ENCODE measurements at places on chromosomes 11 and 22.

- no peak for DNase-seq
These were observed 73.6 kb downstream of the PAK1 start for GRCh38 chr11:77400271-77400670.

DNA sequence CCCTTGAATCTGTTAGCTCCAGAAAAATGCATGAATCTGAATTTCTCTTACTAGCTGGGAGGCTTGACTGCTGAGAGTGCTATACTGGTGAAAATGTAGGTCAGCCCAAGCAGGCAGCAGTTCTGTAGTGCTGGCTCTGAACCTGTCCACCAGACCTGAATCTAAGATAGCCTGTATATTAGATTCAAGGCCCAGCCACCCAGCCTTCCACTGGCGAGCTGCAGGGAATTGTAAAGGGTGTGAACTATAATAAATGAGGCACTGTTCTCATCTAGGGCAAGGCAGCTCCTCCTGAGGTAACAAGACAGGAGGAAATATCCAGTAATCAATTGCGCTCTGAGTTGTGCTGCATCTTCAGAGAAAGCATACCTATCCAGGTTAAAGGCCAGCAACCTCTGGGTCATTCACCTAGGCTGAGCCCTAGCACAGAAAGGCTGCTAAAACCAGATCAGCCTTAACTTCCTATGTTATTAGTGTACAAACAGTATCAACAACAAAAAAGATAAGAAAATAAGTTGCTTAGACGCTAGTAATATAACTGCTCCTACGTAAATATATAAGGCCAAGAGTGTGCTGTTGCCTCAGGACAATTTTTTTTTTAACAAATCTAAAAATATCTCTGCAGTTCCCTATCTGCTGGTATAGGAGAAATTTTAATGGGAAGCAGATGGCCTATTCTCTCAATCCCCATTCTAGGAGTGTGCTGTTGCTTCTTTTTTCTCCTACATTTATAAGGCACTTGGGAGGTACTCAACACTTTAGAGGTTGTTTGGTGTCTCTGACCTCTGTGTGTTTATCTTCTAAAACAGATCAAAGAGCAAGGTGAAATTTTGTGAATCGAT lies 63.0 kb downstream of the RELT start:
- no peak for DNase-seq

DNA sequence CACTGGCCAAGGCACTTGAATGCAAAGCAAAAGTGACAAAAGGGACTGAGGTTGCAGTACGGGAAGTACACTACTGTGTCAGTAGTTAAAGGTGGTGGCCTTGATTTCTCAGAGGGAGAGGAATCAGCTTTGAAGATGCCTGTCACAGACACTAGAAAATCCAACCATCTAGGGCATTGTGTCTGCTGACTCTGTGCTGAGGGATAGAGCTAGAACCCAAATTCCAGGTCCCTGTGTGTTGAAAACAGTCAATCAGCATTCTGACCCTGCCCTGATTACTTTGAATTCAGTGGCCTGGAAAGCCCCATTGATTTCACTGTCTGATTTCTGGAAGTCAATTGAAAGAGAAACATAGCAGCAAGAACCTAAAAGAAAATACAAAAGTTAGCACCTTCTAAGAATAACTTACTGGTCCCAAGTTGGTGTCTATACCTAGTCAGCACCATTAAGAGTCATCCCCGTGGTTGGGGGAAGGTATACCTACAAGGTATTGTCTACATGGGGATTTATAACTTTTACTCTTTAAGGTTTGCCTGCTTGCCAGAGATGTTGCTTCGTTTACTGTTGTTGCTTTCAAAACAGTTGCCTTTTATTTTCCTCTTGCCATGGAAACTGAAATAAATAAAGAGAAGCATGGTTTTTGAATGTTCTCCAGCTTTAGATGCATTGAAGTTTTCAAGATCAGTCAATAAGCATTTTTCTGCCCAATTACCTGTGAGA lies 97.3 kb downstream of the PDHX start:
- no peak for DNase-seq

DNA sequence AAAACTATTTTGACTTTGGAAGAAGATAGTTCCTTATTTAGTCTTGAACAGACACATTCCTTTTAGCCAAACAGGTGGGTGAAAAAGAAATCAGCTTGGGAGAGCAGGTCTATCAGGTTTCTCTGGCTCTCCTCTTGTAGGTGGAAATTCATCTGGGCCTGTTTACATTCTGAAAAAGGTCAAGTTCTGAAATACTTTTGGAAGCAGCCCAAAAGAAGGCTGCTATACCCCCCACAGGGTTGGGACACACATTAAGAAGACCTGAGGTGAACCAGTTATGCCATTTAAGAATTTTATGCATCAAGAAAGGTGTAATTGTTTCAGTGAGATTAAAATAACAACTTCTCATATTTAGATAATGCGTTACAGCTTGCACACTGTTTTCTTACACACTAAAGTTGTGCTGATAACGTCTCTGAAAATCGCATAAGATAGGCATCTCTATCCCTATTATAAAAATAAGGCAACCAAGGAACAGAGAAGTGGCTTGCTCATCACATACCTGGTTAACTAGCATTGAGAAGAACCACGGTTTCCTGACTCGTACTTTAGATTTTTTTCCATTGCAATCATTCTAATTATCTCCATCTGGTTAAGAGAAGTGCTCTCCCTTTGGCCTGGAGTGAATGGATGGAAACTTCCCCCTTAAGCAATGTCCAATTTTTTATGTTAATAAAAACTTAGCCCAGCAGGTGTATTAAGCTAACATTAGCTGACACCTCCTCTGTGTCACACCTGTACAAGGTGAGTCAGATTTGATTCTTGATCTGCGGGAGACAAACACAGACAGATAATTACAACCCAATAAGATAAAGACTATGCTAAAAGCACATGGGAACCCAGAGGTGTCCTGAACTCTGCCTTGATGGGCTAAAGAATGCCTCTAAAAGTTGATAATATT lies 60.5 kb upstream of the UCP3 start:
- DNase-seq = peak; percentile 53

- DNase-seq = no peak
These were observed 41.5 kb upstream of the CCND1 start for GRCh38 chr11:69599502-69599901.

GRCh38 chr11:101129203-101129943 lies at the start of gene PGR:
PGR (minus strand) TSS chr11:101129813; CDS start chr11:101129070, 743 bp downstream.
- DNase-seq = peak; percentile 49

All from ureter (tissue), 1 donor.